ENCODE measurements at places on chromosomes 3 and 15.

GRCh38 chr15:59273234-59273633 lies 66.6 kb downstream of the LDHAL6B start:
- no peak for DNase-seq

GRCh38 chr3:166560253-166560652 lies 723.0 kb upstream of the BCHE start:
- no peak for DNase-seq

DNA sequence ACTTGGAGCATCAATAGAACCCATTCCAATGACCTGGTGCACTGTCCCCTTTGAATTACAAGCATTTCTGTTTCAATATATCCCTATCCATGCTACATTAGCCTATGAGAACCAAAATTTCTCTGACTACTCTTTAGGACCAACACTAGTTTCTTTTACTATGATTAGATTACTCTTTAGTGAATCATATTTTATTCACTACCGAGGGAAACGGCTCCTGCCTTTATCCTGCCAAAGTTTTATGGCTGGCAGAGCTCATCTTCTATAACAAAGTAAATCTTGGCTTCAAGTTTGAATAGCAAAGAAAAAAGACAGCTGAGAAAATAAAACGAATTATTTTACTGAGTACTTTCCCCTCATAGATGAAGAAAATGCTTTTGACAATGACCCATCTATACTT lies 120.9 kb downstream of the SLC9A9 start:
- no peak for DNase-seq

GRCh38 chr3:45537970-45538640 lies 56.4 kb upstream of the LIMD1 start:
- no peak for DNase-seq

- no peak for DNase-seq
These were observed 633.5 kb downstream of the CADM2 start for GRCh38 chr3:85592256-85592655.

DNA sequence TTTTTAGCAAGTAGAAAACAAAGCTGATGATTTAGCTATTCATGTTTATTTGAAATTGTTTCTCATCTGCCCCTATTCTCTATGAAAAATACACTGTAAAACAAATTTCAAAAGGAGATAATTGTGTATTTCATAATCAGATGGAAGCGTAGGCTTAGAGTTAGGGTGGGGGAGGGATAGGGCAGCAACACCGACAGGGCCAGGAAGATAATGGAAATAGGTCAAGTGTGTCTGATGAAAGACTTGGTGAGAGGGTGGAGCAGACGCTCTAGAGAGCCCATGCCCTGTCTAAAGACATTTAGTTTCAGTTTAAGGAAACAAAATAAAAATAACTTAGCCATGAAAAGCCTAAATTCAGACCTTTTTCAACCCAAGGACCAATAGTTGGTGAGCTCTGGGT lies 51.6 kb upstream of the ARL6 start:
- DNase-seq = no peak

DNA sequence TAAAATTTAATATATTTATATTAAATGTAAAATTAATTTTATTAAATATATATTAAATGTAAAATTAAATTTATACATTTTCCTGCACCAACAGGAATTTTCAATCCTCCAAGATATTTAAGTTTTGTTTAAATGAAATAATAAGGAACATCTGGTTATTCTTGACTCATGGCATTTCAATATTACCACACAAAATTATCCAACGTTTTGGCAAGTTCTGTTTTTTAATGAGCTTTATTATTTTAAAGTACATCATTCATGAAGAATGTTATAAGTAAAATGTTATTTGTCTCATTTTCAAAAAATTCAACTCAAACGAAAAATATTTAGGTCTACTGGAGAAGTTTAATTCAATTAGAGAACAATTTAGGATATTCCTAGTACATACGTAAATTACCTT lies 811.4 kb downstream of the NAALADL2 start:
- no peak for DNase-seq

DNA sequence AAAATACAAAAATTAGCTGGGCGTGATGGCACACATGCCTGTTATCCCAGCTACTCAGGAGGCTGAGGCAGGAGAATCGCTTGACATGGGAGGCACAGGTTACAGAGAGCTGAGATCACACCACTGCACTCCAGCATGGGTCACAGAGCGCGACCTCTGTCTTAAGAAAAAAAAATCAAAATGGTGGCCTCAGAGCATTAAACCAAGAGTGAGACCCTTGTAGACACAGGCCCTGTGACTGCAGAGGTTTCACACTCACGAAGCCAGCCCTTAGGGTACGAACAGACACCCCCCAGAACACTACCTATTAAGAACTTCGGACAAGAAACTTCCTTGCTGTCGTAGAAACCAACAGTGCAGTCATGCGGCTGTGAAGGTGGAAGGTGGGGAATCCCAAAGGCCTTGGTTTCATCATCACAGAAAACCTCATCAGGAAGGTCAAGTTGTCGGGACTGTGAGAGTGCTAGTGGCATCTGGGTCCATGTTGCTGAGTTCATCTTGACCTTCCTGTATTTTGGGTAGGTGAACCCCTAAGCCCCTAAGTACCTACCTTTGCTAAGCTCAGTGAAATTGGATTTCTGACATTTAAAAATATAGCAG lies 4.8 kb upstream of the PDE8A start:
- no peak for DNase-seq

DNA sequence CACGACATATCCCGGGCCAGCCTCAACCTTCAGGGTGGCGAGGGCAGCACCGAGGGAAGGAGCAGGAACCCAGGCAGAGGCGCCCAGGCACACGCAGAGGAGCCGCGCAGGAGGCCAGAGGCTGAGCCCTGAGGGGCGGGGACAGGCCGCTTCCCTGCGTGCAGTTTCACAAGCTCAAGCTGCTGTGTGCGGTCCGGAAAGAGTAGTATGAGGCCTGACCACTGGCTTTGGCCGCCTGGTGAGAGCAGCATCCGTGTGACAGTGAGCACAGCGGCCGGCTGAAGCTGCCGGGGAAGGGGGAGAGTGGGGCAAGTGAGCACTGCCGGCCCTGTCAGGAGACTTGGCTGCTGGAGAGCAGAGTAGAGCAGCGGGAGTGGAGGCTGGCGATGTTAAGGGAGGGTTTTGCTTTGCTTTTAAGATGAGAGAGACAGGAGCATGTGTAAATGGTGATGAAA lies 8.7 kb downstream of the ZDHHC19 start:
- no peak for DNase-seq
